ENCODE measurements at places on chromosomes 1 and 21. TPM values are rescaled to one million over a fixed set of nuclear protein-coding genes. Genes with fewer than 3 reads are reported as not detected.

The PLA2G2D gene
- not detected for total RNA-seq

The TDRD5 gene
- not detected for total RNA-seq

GRCh38 chr1:9038881-9039760 lies 12.9 kb upstream of the SLC2A7 start:
- DNase-seq = no peak

GRCh38 chr21:14725219-14725618 lies 179.1 kb upstream of the SAMSN1 start:
- no peak for DNase-seq

GRCh38 chr1:51506537-51506936 lies 12.5 kb downstream of the EPS15 start:
- no peak for DNase-seq

GRCh38 chr1:205046870-205047269 lies 3.9 kb downstream of the CNTN2 start:
- no peak for DNase-seq

- no peak for DNase-seq
These were observed 23.3 kb downstream of the IGFN1 start for GRCh38 chr1:201213926-201214325.
